ENCODE measurements at places on chromosomes 1 and 21.
A peak's percentile ranks its signal among the peaks of the same experiment; 100 is the strongest.

- DNase-seq: no peak
Measured at GRCh38 chr1:54679706-54680105, 36.0 kb upstream of the TTC4 start.

DNA sequence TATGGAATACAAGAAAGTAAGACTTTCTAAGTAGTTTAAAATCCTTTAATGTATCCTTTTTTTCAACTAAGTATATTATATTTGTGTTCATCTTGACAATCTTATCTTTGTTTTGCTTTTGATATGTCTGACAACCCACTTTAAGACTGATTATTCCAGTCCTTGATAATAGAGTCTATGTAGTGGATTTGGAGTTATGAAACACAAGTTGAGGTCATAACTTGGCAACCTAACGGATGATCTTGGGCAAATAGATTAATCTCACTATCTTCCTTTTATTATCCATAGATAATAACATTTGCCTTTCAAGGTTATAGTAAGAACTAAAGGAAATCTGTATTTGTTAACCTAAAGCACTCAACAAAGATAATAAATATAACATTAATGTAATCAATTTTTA, 4.8 kb upstream of the GBP2 start:
- DNase-seq: no peak

- peak; percentile 18 for DNase-seq
Measured at GRCh38 chr21:28959367-28960099, 33.1 kb downstream of the LTN1 start.

DNA sequence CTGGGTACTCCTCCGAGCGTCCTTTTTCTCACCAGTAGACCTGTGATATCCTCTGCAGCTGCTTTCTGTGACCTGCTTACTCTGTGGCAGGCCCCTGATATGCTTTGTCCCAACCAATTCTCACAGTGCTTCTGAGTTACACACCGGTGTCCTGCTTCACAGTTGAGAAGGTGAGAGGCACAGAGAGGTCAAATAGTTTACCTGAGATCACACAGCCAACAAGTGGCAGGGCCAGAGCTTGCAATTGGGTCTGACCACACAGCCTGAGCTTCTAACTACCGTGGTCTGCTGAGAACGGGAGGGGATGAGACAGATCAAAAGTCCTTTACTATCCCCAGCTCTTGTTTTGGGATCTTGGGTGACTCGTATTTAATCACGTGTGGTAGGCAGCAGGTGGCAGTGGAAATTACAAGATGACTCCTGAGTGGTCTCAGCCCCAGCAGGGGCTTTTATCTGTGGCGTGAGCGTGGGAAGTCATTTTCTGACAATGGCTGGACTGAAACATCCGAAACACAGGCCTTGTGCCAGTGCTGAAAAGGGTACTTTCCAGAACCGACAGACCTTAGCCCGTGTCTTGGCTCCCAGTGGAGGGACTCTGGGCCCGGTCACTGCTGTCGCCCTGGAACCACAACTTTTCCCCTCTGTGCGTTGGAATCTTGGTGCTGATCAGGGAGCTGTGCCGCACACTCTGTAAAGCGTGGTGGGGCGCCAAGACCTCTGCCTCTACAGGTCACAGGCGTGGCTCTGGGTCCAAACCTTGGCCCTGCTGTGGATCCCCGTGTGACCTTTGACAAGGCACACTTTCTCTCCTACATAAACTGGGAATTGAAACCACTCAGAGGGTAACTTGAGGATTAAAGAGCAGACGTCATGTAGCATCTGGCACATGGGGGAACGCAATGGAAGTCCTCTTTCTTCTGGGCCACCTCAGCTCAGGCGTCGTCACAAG, 11.9 kb downstream of the THEMIS2 start:
- DNase-seq: no peak

GRCh38 chr1:92087542-92087941, 7.4 kb downstream of the BTBD8 start:
- no peak for DNase-seq

DNA sequence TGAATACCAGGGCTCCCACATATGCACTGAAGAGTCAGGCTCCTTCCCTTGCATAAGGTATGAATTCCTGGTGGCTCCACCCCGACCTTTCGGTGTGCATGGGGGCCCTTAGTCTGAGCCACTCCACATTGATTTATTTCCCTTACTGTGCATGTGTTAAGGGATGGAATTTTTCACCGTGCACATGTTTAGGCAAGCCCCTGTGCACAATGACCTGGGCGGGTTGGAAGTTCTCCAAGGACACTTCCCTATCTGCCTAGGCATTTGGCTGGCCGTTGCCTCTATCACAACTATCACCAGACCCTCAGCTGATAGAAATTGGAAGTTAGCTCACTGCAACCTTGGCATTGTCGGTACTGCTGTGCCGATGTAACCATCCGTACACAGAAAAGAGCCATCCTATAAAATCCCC, 9.7 kb downstream of the S100A6 start:
- no peak for DNase-seq

GRCh38 chr1:61451572-61451968, 273.4 kb downstream of the TM2D1 start:
- DNase-seq: no peak

DNA sequence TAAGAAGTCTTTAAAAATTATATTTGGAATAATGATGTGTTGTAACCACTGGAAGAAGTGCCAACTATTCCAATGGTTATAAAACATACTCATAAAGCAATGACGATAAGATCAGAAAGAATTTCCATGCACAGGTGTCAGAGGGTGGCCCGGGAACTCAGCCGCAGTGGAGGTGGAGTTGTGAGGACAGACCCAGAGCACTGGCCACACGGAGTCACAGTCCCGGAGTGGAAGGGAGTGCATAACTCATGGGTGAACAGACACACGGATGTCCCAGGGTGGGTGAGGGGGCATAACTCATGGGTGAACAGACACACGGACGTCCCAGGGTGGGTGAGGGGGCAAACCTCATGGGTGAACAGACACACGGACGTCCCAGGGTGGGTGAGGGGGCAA, 2.5 kb downstream of the KRTAP10-4 start:
- DNase-seq: no peak

- DNase-seq: no peak
Measured at GRCh38 chr1:6002714-6003501, 10.7 kb upstream of the NPHP4 start.

GRCh38 chr1:229344937-229345684, 2.3 kb upstream of the CCSAP start:
- no peak for DNase-seq

GRCh38 chr1:153578936-153579335, 13.3 kb upstream of the S100A2 start:
- no peak for DNase-seq

GRCh38 chr1:24058671-24059455, 53.1 kb downstream of the MYOM3 start:
- no peak for DNase-seq

GRCh38 chr1:155640367-155640766, 30.3 kb downstream of the MSTO1 start:
- no peak for DNase-seq

DNA sequence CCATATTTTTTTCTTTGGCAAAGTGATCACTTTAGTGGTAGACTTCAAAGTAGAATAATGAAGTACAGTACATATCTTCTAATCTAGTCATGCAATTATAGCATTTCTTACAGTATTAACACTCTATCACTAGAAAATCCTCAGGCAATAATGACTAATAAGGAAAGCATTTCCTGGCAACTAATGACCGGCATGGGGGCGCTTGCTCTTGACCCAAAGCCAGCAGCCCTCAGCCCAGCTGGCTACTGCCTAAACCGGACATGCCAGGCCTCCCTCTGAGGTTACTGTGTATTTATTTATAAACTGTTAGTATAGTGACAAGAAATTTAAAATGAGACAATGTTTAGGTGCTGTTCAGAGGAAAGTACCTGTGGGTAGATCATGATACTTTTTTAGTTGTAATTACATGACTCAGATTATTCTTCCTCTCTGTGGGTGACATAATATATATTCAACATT, 633.8 kb downstream of the PTPRC start:
- DNase-seq: peak; percentile 76

- DNase-seq: no peak
Measured at GRCh38 chr1:3074297-3074741, 5.3 kb downstream of the PRDM16 start.

DNA sequence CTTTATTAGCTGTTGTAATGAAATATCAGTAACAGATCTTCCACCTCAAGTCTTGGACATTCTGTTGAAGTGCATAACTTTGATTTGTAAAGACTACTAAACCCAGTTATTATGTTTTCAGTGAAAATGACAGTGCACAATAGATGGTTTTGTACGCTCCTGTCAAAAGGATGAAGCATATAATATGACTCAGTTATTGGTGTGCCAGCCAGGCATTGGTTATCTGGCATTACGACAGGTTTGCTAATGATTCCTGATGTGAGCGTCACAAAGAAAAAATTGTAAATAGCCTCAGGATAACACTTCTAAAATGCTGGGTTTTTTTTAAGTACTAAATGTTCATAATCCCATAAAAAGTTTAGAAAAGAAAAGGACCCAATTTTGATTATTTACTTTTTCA, 147.9 kb downstream of the MAGI3 start:
- no peak for DNase-seq

DNA sequence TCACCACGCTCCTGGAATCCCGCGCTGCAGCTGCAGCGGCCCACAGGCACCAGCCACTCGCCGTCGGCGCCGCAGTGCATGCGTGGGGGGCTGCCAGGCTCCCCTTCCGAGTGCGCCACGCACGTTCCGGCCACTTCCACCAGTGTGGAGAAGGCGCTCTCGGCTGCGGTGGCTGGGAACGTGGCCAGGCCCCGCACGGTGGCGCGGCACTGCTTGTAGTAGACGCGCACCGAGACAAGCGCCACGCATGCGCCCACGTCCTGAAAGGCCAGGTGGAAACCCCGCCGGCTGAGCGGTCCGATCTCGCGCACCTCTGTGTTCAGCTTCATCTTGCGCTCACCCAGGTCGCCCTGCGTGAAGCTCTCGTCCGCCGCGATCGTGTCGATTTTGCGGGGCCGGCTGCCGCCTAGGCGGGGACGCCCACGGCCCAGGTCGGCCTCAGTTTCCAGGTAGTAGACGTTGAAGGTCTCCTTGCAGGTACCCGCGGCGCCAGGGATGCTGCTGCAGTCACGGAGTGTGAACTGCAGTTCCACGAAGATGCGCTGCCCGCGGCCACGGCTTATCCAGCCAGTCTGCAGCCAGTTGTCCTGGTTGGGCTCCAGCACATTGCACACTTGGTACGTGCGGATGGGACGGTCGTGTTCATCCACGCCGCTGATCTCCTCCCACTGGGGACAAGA, 3.4 kb downstream of the EPHA10 start:
- DNase-seq: no peak

DNA sequence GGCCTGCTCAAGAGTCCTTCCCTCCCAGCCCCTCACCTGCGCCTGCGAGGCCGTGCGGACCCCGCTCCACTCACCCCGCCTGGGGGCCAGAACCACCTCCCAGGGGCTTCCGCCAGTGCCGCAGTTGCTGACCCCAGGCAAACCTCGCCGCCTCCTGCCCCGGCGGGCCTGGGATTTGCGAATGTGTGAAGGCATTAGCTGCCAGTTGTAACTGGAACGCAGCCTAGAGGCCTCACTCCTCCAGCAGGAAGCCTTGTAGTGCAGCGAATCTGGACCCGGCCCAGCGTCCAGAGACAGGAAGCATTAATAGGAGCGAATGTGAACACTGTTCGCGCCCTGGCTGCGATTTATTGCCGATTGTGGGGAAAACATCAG, 140.9 kb upstream of the ARHGEF16 start:
- peak; percentile 60 for DNase-seq

DNA sequence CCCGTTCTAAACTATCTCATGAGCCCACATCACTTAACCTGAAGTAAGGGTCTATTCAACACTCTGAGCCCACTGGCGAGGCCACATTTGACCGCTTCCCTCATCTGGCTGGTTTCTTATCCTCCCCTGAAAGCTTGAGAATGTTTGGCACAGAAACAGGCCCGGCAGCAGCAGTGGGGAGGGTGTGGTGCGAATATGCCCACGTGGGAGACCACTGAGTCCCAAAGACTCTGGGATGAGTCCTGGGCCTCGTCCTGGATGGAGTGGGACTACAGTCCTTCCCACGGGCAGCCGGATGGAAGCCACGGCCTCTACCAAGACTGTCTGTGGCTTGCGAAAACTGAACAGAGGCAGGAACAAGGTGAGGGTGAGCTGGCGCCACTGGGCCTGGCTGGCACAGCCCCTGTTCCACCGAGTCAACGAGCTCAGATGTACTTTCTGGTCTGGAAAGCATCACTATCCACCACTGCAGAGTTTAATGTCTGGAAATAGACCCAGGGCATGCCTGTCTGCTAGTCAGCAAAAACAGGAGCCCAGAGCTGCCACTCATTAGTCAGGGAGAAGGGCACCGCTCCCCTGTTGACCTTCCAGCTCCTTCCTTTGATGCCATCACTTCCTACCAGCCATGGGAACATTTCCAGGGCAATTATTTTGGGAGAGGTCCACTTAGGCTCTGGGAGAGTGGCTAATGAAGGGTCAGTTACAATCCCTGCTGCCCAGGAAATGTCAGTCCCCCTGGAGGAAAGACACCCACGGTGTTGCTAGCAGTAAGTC, 386.6 kb downstream of the MATN1 start:
- no peak for DNase-seq

- DNase-seq: no peak
Measured at GRCh38 chr1:180028864-180029263, 74.3 kb downstream of the CEP350 start.

DNA sequence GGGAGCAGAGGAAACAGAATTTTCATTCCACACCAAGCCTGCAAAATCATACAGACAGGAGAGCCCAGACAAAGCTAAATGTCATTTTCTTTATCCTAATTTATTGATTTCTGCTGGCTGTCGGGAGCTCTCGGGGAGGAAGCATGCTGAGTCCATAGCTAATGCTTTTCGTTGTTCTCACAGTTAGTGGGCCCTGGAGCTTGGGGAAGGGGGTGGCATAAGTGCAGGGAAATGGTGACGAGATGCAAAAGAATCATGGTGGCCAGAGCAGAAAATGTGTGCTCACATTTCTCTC, 202.4 kb downstream of the TOMM20 start:
- no peak for DNase-seq

GRCh38 chr21:41731081-41731480, 35.8 kb downstream of the RIPK4 start:
- DNase-seq: no peak

- no peak for DNase-seq
Measured at GRCh38 chr1:95983831-95984230, 737.8 kb upstream of the PTBP2 start.

- no peak for DNase-seq
Measured at GRCh38 chr1:88474555-88475304, 209.3 kb upstream of the PKN2 start.

DNA sequence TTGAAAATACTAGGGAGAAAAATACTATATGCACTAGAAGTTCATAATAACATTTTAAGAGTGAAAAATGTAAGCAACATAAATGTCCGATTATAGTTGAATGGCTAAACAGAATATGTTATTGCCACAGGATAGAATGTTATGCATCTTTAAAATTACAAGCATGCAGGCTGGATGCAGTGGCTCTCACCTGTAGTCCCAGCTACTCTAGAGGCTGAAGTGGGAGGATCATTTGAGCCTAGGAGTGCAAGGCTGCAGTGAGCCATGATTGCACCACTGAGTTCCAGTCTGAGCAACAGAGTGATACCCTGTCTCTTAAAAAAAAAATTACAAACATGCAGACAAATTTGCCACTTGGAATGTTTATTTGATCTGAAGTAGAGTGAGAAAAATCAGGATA, 3.0 kb upstream of the BATF3 start:
- DNase-seq: no peak

GRCh38 chr1:32742199-32742947, 39.8 kb upstream of the SYNC start:
- DNase-seq: peak; percentile 36

GRCh38 chr1:224704107-224704735, 88.1 kb downstream of the CNIH3 start:
- no peak for DNase-seq

- DNase-seq: no peak
Measured at GRCh38 chr1:151492120-151492519, 19.1 kb upstream of the CGN start.

All from urothelium cell line (cell line).